ENCODE measurements at places on chromosomes 5 and 9.

DNA sequence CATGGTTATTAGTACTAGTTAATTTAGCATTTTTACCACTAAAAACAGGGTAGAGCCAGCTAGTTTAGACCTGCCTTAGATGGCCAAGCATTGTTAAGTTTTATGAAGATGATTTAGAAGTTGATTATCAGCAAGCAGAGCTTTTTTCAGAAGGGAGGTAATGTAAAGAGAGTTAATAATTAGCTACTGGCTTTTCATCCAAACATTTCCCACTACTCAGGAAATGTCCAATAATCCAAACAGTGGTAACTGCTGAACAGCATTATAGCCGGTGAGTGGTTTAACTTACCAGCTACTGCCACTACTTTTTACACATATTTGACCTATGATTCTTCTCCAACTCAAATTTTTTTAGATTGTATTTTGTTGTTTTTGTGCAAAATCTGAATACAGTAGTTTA lies 1.7 kb downstream of the ITGA1 start:
- DNase-seq: peak; percentile 27

- DNase-seq: no peak
Measured at GRCh38 chr5:135642488-135642870, 63.7 kb upstream of the CXCL14 start.

DNA sequence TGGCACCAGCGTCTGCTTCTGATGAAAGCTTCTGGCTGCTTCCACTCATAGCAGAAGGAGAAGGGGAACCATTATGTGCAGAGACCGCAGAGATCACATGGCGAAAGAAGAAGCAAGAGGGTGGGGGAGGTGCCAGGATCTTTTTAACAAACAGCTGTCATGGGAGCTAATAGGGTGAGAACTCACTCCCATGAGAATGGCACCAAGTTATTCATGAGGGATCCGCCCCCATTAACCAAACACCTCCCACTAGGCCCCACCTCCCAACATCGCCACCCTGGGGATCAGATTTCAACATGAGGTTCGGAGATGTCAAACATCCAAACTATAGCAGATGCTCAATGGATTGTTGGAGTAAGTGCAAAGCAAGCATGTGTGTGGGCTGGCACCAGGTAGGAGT lies 125.8 kb upstream of the SLIT3 start:
- peak; percentile 7 for DNase-seq

- DNase-seq: peak; percentile 85
Measured at GRCh38 chr5:134873987-134874830, at the start of gene TXNDC15. TXNDC15 (plus strand) TSS chr5:134874371; CDS start chr5:134874428, 57 bp downstream.

DNA sequence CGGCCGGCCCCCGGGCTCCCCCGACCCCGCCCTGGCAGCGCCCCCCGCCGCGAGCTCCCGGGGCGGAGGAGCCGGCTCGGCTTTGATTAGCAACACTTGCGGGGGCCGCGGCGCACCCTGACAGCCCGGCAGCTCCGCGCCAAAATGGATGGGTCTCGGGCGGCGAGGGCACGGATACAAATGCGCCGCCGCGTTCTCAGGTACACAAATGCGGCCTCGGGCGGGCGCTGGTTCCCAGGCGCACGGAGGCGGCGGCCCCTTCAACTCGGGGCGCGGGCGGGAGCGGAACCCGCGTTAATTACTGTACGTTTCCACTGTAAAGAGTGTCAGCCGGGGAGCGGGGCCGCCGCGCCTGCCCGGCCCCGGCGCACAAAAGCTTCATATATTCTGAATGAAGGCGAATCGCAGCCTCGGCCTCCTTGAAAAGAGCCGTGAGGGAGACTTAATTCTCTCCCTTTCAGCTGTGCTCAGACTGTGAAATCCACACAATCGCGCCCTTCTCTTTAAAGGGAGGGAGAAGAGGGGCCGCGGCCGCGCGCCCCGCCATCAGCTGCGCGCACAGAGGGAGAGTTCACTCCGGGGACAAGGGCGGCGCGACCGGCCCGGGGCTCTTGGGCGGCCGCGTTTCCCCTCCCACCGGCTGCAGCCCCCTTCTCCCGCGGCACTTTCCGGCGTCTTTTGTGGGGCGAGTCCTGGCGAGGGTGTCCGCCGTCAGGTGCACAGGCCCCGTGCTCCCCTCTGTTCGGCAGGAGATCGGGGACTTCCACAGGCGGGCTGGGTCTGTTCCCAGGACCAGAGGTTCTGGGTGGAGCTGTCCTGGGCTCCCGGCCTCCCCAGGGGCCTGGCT lies 27.0 kb downstream of the MSX2 start:
- peak; percentile 90 for DNase-seq

DNA sequence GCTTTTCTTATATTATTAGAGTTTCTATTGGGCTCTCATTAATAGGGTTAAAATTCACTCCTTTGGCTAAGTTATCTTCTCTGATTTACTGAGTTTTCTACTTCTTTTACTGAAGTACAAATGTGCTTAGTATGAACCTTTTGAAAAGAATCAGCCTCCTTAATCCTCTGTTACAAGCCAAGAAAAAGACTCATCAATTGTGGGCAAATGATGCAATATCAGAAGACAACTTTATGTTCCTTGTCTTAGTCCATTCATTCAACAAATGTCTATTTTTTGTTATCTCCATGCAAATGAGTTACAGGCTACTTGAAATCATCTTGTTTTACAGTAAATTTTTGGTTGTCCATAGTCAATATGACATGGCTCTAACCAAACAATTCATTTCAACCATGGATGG lies 40.3 kb downstream of the SNCAIP start:
- DNase-seq: no peak

DNA sequence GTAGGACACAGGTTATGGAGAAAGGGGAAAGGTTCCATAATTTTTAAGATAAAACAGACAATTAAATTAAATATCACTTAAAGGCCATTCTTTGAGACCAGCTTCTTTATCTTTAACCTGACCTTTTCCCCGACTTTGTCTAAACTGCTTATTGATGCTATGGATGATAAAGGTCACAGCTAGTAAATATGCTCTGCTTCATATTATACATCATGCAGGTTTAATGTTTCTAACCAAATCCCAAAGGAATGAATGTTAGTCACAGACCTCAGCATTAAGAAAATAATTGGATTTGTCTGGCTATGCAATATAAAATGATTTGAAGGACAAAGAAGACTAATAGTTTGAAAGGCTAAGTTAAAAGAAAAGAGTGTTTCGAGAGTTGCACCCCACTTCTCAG lies 147.6 kb downstream of the ST8SIA4 start:
- no peak for DNase-seq

GRCh38 chr9:138096519-138096845 lies 218.9 kb downstream of the CACNA1B start:
- DNase-seq: no peak

- no peak for DNase-seq
Measured at GRCh38 chr5:41967401-41967800, 42.3 kb downstream of the FBXO4 start.

DNA sequence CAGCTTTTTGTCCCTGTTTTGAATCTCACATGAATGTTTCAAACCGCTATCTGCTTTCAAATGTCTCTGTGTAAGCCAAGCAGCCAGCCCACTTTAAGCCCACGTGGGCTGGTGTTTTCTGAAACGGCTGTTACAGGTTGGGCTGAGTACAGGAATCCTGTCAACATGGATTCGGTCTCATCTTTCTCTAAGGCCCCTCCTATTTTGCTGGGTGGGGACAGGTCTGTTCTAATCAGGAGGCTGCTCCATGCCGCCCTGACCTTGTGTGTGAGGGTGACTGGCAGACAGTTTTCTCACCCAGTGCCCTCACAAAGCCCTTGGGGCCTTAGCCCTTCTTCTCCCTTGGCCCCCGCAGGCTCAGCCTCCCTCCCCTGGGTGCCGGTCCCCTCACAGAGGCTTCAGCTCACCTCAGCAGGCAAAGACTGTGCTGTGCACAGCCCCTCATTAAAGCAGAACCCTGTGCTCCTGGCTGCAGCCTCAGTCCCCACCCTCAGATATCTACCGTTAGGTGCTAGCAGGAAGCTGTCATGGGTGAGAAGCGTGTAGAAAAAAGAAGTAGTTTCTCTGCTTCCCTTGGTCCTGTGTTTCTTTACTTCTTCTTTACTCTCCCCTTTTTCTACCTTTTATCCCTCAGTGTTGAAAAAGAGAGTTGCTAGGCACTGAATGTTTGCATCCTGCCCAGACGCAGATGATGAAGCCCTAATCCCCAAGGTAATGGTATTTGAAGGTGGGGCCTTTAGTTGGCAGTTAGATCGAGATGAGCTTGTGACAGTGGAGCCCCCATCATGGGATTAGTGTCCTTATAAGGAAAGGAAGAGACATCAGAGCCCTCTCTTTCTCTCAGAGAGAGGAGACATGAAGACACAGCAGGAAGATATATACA lies 205.7 kb downstream of the ADAMTS12 start:
- no peak for DNase-seq

GRCh38 chr5:66345281-66345680 lies 201.2 kb downstream of the SREK1 start:
- no peak for DNase-seq

DNA sequence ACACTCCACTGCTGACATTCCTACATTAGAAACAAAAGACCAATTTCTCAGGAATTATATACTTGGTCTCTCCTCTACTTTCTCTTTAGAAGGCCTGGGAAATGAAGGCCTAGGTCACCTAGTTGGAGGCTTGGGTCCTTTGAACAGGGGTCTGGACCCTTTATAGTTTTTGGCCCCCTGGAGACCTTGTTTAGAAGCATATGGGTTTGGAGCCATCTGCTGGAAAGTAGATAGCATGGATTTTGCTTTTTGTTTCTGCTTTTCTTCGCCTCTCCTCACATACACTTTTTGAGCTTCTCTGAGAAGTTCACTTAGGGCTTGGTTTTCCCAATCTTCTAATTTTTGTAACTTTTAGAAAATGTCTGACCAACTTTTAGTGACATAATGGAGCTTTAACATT lies 67.1 kb upstream of the CDK20 start:
- peak; percentile 22 for DNase-seq

- DNase-seq: no peak
Measured at GRCh38 chr5:96854067-96854466, 22.2 kb upstream of the ERAP2 start.

DNA sequence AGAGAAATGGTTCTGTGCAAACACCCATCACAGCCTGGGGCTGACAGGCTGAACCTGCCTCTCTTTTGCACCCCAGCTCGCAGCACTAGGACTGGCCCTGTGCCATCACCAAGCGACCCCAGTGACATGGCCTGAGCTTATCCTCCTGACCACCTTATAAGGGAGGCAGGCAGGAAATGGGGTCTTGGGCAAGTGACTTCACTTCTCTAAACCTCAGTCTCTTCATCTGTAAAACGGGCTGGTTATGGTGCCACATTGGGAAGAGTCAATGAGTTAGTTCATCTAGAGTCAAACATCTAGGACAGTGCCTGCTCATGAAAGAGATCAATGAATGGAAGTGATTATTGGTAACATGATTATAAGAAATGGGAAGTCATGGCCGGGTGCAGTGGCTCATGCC lies 6.2 kb downstream of the SNCB start:
- DNase-seq: no peak

DNA sequence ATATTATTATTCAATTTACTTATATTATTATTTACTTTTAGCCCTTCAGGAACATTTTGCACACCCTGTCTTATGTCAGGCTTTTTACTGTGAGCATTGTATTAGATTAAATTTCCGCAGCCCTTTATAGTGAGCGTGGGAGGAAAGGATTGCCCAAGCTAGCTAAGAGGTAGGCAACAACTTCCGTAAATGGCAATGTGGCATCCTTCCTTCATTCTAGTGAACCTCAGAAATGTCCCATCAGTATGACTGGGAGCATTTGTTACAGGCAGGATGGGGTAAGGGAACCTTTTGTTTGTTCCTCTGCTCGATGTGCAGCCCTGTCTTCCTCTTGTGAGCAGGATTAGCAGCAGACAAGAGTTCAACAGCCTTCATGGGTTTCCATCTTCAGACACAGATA lies 6.2 kb upstream of the CD180 start:
- DNase-seq: no peak

- no peak for DNase-seq
Measured at GRCh38 chr5:146690880-146691355, 174.9 kb upstream of the GPR151 start.

DNA sequence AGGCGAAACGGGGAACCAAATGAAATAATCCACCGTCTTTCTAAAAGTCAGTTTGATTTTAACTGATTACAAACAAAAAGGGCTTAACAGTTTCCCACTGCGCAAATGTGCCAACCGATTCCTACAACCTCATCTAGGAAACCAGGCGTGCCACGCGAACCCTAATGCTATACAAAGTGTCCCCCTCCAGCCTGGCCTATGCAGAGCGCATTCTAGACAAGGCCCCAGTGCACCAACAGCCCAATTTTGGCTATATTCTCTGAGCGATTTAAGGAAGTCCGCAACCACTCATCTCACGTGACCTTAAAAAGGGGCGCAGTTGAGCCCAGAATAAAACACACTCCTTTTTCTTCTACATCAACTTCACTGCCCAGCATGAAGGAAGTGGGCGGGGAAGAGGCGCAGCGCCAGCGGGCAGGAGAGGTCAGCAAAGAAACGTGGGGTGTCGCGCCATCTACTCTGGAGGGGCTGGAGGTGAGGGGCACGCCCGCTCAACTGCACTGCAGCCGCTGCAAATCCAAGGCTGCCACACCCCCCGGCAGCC lies 779 bp downstream of the FAM13B start:
- peak; percentile 64 for DNase-seq

- no peak for DNase-seq
Measured at GRCh38 chr5:1748271-1748670, 51.4 kb downstream of the MRPL36 start.

- no peak for DNase-seq
Measured at GRCh38 chr9:17536027-17536426, 42.8 kb upstream of the SH3GL2 start.

- no peak for DNase-seq
Measured at GRCh38 chr5:179284751-179285631, 60.3 kb downstream of the ADAMTS2 start.

- no peak for DNase-seq
Measured at GRCh38 chr5:100270023-100270771, 265.0 kb upstream of the FAM174A start.

GRCh38 chr9:76803083-76803482 lies 38.8 kb downstream of the PCA3 start:
- DNase-seq: no peak

DNA sequence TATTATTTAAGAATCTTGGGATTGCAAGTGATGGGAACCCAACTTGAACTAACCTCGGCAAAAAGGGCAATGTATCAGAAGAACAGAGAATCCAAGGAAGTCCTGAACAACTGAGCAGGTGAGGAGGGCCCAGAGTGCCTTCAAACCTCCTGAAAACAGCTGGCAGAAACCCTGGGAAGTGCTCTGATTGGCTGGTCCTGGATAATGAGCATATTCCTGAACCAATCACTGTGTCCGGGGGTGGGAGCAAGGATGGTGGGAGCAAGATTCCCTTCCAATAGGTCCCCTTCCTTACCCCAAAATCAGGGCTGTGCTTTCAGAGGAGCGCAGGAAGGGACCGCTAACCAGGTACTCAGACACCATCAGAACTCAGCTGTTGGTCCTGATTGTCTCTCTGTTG lies 31.9 kb upstream of the TBC1D2 start:
- DNase-seq: no peak

- no peak for DNase-seq
Measured at GRCh38 chr5:135662683-135663082, 83.9 kb upstream of the CXCL14 start.

GRCh38 chr5:8473827-8474568 lies 605.0 kb downstream of the MTRR start:
- DNase-seq: no peak

- no peak for DNase-seq
Measured at GRCh38 chr5:38636626-38637025, 80.2 kb upstream of the LIFR start.

- no peak for DNase-seq
Measured at GRCh38 chr5:67002832-67003684, 193.5 kb downstream of the CD180 start.

- no peak for DNase-seq
Measured at GRCh38 chr9:136144450-136144849, 25.8 kb upstream of the TMEM250 start.

GRCh38 chr5:169911448-169912212 lies 68.7 kb downstream of the INSYN2B start:
- peak; percentile 13 for DNase-seq

Measured in SW480 (cell line).